ENCODE measurements at places on chromosomes 6 and 20. TPM values are rescaled to one million over a fixed set of nuclear protein-coding genes. Genes with fewer than 3 reads are reported as not detected.

Gene LY6G6D
- not detected for polyA plus RNA-seq

Gene STMND1
- polyA plus RNA-seq = not detected

Gene CALHM6
- 0.31 TPM for polyA plus RNA-seq

Gene EYA2
- not detected for polyA plus RNA-seq

Gene CALHM5
- polyA plus RNA-seq = 0.38 TPM

Gene CDC40
- polyA plus RNA-seq = 7.4 TPM

Gene SIRPA
- polyA plus RNA-seq = 6.8 TPM

Gene IL17A
- not detected for polyA plus RNA-seq

Gene BMP7
- polyA plus RNA-seq = 0.10 TPM

Gene SIM1
- polyA plus RNA-seq = not detected

Gene RSPH9
- 0.05 TPM for polyA plus RNA-seq

Gene NR2E1
- polyA plus RNA-seq = not detected

Gene ARMH2
- polyA plus RNA-seq = not detected

Gene TMC2
- not detected for polyA plus RNA-seq

Gene C6orf58
- polyA plus RNA-seq = 0.07 TPM

Gene TRIM10
- not detected for polyA plus RNA-seq

Gene NMBR
- not detected for polyA plus RNA-seq
